Right cardiac atrium (tissue), 5 donors: ENCODE measurements at places on chromosomes 11 and 22. TPM values are rescaled to one million over a fixed set of nuclear protein-coding genes. Genes with fewer than 3 reads are reported as not detected.

The ELF5 gene
- total RNA-seq: not detected

The EFCAB6 gene
- total RNA-seq: 3.4 TPM

The TRPC6 gene
- total RNA-seq: 0.26 TPM

The NAALAD2 gene
- total RNA-seq: 1.7 TPM
